Activated naive CD4-positive, alpha-beta T cell treated with Interleukin-2 at 50 U/mL for 16 hours (primary cell): ENCODE measurements at places on chromosomes 11 and 22.

GRCh38 chr22:49155770-49156580 lies 671.7 kb downstream of the BRD1 start:
- DNase-seq, result no peak

DNA sequence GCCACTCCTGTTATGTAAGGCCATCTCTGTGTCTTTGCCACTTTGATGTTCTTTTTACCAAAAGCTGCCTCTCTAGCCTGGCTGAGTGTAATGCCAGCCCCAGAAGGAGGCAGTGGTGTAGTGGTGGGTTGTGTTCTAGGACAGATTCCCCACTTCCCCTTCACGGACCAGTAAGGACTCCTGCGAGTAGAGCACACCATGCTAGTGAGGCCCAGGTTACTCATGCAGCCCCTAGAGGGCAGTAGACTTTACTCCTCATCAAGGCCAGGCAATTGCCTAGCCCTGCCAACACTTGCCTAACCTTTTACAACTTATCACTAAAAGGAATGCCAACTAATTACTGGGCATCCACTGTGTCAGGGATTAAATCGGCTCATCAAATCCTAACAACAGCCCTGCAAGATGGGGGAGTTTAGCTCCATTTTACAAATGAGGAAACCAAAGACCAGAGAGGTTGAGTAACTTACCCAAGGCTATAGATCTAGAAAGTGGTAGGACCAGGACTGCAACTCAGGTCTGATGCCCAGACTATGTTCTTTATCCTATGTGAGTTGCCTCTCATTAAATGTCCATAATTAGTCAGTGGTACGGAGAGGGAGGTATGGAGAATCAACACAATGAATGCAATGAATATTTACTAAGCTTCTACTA lies 75.3 kb downstream of the APIP start:
- DNase-seq, result peak; percentile 4

DNA sequence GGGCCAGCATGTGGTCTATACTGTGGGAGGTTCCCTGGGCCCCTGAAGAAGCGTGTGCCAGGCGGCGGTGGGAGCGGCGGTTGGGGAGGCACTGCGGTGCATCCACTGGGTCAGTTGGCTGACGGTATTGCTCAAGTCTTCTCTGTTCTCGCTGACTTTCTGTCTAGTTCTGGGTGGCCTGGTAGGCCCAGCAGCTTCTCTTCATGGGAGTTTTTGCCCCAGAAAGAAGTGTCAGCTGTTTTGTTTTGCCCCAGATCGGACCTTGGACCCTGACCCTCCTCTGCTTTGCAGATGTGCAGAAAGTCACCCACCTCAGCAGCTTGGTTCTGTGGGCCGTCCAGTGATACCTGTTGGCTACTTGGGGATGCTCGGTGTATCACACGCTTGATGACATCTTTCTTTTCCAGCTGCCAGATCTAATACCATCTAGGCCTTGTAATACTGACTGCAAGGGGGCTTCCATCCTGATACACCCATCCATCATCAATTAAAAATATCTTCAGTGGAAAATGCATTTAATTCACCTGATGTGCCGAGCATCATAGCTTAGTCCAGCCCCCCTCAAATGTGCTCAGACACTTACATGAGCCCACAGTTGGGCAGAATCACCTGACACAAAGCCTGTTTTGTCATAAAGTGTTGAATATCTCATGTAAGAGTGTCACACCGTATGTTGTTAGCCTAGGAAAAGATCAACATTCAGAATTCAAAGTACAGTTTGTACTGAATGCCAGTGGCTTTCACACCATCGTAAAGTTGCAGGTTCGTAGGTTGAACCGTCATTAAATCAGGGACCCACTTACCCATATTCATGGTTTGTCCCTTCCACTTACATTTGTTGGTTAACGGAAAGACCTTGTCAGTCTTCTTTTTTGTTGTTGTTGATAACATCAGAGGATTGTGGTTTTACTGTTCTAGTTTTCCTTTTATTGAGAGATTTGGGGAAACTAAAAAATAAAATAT lies 13.9 kb downstream of the ZBED4 start:
- DNase-seq, result no peak

- no peak for DNase-seq
Observed at GRCh38 chr11:113178381-113179070, 135.9 kb upstream of the TTC12 start.

DNA sequence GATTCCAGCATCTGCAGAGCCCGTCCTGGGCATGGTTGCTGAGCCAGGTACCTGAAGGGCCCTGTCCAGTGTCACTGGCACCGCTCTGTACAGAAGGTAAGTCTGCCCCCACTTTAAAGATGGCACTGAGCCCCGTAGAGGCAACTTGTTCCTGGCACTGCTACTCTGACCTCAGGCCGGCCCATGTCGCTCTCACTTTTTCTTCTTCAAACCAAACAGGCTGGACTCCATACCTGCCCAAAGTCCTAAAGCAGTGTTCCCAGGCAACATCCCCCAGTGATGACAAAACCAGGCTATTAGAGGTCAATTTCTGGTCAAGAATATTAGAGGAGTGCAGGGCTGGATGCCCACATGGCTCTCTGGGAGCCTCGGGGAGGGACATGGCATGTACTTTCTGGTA lies 46.6 kb upstream of the TTLL12 start:
- no peak for DNase-seq

DNA sequence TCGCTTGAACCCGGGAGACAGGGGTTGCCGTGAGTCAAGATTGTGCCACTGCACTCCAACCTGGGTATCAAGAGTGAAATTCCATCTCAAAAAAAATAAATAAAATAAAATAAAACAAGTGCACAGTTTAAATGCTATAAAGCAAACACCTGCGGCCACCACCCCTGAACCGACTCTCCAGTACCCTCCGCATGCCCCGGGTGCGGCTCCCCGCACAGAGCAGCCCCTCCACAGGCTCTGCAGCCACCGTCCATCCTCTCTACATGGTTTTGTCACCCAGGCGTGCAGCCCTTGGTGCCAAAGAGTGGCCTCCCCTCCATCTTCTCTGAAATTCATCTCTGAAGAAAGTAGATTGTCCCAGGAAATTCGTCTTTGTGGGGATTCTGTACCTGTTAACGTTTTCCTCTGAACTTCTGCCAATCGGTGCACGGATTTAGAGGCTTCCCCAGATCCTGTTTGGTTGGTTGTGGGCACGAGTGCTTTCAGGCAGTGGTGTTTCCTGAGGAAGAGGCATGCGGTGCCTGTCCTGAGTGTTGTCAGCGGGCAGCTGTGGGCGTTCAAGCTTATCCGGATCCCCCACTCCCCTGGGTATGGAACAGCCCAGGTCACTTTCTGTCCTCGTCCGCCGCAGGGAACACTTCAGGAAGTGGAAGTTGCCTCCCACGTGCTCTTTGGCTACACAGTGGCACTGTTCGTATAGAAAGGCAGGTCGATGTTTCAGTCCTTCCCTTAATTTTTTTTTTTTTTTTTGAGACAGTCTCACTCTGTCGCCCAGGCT lies 4.1 kb downstream of the MIOX start:
- DNase-seq, result no peak

- DNase-seq, result no peak
Observed at GRCh38 chr11:31445621-31446020, 63.8 kb downstream of the IMMP1L start.

GRCh38 chr11:44120169-44120568 lies 24.7 kb downstream of the EXT2 start:
- no peak for DNase-seq

DNA sequence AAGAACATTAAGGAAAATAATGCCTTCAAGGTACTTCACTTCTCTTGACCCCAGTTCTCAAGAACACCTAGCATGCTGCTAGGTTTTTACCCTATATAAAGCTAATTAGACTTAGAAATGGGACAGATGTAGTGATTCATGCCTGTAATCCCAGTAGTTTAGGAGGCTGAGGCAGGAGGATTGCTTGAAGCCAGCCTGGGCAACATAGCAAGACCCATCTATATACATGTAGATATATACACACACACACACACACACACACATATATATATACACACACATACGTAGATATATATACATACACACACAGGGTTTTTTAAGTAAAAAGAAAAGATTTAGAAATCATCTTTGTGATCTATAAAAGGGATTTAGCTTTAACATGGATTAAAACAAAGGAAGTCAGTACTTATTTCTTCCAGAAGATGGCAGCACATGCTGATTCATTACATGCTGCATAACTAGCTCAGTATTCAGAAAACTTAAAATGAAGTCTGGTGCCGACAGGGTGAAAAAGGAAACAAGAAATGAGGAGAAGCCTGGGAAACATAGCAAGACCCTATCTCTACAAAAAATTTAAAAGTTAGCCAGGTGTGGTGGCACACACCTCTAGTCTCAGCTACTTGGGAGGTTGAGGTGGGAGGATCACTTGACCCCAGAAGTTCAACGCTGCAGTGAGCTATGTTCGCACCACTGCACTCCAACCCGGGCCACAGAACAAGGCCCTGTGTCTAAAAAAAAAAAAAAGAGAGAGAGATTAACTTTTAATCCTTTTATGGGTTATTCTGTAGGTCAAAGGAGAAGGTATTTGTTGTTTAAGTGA lies 28.5 kb upstream of the RBX1 start:
- no peak for DNase-seq

GRCh38 chr22:46894081-46894671 lies 131.7 kb downstream of the TBC1D22A start:
- DNase-seq, result no peak

GRCh38 chr11:103552086-103552485 lies 442.9 kb downstream of the DYNC2H1 start:
- DNase-seq, result no peak

DNA sequence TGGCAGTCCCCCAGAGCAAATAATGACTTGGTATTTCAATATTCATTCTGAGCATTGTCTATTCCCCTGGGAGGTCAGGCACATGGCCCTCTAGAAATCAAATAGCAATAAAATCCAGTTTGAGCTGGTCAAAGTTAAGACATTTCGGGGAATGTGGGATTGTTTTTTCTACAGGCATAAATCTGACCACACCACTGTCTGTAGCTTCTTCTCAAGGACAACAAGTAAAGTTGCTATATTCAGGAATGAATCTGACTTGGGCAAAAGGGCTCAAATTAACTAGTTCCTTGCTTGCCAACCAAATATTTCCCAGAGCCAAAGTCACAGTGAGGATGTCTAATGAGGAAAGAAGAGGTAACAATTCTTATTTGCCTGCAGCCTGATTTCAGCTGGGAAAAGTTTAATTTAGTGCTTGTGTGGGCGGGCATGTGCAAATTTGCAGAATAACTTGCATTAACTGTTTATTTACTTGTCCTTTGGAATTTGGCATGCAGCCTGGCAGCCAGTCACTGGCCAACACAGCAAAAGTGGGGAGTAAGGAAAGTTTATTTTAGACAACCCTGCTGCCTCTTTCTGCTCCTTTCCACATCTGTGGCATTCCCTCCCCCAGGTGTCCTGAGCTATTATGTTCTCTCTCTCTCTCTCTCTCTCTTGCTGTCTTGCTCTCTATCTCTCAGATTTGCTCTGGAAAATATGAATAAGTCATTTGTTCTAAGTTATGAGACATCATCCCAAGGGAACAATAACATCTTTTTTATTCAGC lies 51.2 kb upstream of the ARHGAP20 start:
- DNase-seq, result no peak

GRCh38 chr11:68179847-68180246 lies 33.2 kb downstream of the KMT5B start:
- no peak for DNase-seq

DNA sequence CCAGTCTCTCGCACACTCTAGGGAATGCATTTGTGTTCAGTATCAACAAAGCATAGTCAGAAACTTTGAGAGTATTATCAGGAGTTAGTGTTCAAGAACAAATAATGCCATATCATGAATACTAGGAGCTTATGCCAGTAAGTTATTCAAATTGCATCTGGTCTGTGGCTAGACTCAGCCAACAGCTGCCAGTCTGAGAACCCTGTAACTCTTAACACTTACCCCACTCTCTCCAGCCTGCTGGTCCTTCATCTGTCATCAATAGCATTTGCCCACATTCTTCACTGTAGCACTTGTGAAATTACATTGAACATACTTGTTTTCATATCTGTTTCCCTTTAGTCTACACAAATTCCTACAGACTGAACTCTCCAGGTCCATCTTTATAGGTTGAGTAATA lies 1157.5 kb upstream of the RAG2 start:
- no peak for DNase-seq

DNA sequence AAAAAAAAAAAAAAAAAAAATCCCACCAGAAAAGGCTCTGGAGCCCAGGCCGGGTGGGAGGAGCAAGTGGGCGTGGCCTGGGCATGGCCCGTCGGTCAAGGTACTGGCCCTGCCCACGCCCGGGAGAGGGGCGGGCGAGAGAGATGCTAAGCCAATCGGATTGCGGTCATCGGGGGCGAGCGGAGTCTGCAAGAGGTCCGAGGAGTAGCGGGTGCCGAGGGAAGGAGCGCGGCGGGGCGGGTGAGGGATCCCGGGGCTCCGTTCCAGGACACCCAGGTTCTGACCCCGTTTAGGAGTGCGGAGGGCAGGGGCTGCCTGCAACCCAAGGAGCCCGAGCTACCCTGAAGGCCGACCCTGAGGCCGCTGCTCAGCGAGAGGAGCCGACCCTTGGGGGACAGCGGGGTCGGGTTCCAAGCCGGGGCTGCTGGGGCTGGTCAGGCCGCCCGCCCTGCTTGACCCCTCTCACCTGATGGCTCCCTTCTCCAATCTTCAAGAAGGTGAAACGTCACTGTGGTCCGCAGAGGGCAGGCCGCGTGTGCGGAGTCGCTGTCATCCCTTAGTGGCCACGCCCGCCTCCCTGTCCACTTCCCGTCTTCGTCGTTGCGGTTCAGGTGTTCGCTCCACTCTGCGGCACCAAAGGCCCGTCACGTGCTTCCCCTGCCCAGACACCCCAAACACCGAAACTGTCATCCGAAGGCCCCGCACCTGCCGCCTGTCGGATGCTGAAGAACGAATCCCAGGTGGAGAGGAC lies 11.1 kb upstream of the TAB1 start:
- peak; percentile 79 for DNase-seq

GRCh38 chr11:69808667-69809086 lies 10.5 kb downstream of the FGF3 start:
- no peak for DNase-seq

GRCh38 chr22:45638197-45638596 lies 33.4 kb upstream of the ATXN10 start:
- no peak for DNase-seq

- no peak for DNase-seq
Observed at GRCh38 chr22:31492151-31492550, 2.5 kb upstream of the EIF4ENIF1 start.

DNA sequence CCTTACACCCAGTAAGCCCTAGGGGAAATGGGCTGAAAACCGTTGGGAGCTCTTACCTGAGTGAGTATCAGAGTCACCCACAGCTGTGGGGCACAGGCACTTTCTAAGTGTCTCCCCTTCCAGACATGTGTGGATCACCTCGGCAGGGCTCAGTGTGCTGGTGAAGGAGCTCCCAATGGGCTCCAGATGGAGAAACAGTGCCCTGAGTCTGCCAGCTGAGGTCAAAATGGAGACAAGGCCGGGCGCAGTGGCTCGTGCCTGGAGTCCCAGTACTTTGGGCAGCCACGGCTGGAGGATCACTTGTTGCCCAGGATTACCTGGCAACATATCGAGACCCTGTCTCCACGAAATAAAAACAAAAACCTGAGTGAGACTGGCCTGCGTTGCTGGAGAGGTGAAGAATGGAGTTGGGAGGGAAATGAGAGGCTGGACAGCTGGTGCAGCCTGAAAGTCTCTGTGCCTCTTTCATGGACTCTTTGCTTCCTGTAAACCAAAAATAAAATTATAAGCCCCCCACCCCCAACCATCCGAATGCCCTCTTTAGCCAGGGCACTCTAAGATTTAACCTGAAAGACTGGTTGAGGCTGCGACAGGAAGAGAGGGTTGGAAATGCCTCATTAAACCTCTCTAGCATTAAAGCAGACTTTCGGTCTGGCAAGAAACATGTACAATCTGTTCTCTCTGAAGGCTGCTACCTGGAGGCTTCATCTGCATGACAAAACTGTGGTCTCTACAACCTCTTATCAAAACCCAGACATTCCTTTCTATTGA lies 111.8 kb downstream of the SNX19 start:
- DNase-seq, result no peak

- no peak for DNase-seq
Observed at GRCh38 chr11:84817998-84818397, 809.1 kb downstream of the DLG2 start.
